ENCODE measurements at places on chromosomes 5 and 9. TPM values are rescaled to one million over a fixed set of nuclear protein-coding genes. Genes with fewer than 3 reads are reported as not detected.

DNA sequence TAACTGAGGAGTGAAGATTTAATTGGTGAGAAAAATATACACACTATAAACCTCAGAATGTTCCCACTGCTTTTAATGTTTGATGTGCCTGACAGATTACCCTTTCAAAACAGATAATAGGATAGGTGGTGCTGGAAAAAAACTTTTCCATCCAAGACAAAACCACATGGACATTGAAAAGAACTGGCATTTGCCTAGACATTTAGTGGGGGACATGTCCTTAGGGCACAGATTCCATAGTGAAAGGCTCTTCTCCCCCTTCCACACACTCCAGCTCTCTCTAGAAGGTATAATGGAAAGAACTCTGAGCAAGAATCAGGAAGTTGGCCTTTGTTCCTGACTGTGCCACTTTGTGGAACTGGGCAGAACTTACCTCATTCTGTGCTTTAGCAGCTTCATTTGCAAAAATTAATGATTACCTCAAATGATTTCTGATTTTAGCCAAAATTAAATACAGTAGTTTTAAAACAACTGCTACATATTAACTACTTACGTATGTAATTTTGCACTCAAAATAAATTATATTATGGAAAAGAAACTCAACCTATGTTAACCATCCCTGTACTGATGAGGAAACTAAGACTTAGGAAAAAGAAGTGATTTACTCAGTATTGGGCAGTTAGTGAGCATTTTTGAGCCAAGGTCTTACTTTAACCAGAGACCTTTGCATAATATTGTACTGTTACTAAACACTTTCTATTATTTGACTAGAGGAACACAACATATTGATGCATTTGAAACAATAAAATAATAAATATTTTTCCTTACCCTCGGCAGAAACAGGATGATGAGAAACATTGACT, 43.3 kb downstream of the TMC1 start:
- no peak overlapping the region for H3K27ac ChIP-seq
- peaks cover 2% of the 10 kb centered on the region for H3K4me1 ChIP-seq
- H3K36me3 ChIP-seq, result no peaks in the 10 kb centered on the region
- H3K4me3 ChIP-seq, result no peak overlapping the region
- no peaks in the 10 kb centered on the region for H3K27me3 ChIP-seq

DNA sequence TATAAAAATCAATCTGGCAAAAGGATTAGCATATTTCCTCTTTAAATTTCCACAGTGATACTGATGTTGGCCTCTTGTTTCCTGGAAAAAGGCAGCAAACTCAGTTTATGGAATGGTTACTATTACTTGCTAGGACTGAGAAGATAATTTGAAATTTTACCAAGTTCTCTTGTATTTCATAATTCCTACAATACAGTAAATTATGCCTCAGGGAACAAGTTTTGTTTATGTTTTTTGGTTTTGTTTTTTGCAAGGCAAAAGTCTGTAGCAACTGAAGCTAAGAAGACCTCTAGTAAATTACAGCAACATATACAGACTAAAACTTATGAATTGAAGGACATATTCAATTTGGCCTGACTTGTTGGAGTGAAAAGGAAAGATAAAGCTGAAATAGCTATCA, 30.2 kb upstream of the SLCO6A1 start:
- no peaks in the 10 kb centered on the region for H3K36me3 ChIP-seq
- no peak for DNase-seq
- H3K27ac ChIP-seq, result no peak overlapping the region
- H3K27me3 ChIP-seq, result no peaks in the 10 kb centered on the region

DNA sequence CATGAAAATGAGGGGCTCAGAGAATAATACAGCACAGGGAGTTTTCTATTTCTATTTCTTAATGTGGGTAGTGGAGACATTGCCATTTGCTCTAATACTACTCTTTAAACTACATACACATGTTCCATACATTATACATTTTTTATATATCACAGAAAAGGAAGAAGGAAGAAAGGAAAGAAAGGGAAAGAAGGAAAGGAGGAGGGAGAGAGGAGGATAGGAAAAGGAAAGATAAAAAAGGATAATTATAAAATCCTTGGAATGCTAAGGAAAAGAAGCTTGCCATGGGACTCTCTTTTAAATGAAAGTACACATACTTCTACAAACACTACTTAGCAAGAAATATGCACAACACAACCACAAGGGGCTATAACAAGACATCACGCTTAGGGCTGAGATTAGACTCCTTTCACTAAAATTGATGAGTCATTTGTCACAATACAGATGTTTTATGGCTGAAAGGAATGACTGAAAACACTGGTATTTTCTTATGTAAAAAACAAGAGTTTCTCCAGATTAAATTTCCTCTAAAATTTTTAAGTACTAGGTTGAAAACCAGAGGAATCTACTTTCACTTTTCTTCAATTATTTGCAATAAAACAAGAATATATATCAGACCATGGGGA, 219.8 kb downstream of the ARL15 start:
- DNase-seq, result no peak
- H3K36me3 ChIP-seq, result no peaks in the 10 kb centered on the region
- peaks cover 5% of the 10 kb centered on the region for H3K4me1 ChIP-seq
- H3K4me3 ChIP-seq, result no peak overlapping the region
- no peak overlapping the region for H3K27ac ChIP-seq
- no peaks in the 10 kb centered on the region for H3K27me3 ChIP-seq

GRCh38 chr5:122089096-122090013, 11.3 kb upstream of the LOX start:
- no peak for DNase-seq
- H3K27me3 ChIP-seq, result peaks cover 9% of the 10 kb centered on the region
- H3K4me3 ChIP-seq, result no peak overlapping the region
- H3K36me3 ChIP-seq, result no peaks in the 10 kb centered on the region
- no peak overlapping the region for H3K27ac ChIP-seq

The CFAP157 gene
- 0.23 TPM for total RNA-seq

The SV2C gene
- 0.03 TPM for total RNA-seq

The IFNA6 gene
- total RNA-seq, result not detected

The NRARP gene
- 1.7 TPM for total RNA-seq
